ENCODE measurements at places on chromosomes 6 and 20. TPM values are rescaled to one million over a fixed set of nuclear protein-coding genes. Genes with fewer than 3 reads are reported as not detected.

DNA sequence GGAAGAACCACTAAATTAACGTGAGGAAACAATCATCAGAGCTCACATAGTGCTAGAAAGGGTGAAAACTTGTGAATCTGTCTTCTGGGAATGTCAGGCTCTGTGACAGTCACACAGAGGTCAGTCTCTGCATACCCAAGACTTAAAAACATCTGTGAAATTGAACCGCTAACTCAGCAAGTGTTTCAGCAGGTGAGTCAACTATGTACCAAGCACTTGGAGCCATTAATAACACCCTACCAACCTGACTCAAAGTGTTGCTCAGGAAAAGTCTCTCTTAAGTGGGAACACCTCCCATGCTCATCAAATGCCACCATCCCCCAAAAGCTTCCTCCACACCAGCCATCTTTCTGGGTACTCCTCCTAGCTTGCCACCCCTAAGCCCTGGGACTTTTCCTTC, 92.3 kb upstream of the CARMIL1 start:
- no peaks in the 10 kb centered on the region for H3K4me1 ChIP-seq
- DNase-seq: no peak
- no peak overlapping the region for H3K27ac ChIP-seq
- H3K36me3 ChIP-seq: no peaks in the 10 kb centered on the region
- H3K27me3 ChIP-seq: no peaks in the 10 kb centered on the region

DNA sequence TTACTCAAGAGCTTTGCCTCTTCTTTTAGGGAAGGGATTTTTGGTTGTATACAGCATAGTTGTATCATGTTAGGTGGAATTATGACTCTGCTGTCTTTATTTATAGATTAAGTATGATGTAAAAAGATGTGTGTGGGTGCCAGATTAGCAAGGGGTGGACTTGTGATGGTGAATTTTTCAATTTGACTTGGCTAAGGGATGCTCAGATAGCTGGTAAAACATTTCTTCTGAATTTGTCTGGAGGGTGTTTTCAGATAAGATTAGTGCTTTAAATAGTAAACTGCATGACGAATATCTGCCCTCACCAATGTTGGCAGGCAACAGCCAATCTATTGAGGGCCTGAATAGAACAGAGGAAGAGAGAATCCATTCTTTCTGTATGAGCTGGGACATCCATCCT, 173.3 kb upstream of the TNFAIP3 start:
- H3K4me1 ChIP-seq: peaks cover 21% of the 10 kb centered on the region
- no peak overlapping the region for H3K4me3 ChIP-seq
- H3K27me3 ChIP-seq: no peaks in the 10 kb centered on the region
- no peak for DNase-seq
- no peak overlapping the region for H3K27ac ChIP-seq

DNA sequence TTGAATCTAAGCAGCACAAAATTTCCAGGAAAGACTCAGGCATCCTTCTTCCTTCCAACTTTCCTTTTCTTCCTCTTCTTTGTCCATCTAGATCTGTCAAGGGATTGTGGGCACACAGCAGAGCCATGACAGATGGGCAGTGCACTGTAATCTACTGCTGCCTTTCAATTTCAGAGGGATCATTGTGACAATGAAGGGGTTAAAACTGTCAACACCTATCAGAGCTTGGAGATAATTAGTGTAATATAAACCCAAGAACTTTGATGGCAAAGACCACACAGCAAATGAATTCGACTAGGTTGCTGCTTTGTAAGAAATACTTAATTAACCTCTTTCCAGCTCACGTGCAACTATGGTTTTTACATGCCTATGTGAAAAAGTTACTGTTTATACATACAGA, 55.0 kb downstream of the SAMD5 start:
- H3K4me3 ChIP-seq: no peak overlapping the region
- no peak overlapping the region for H3K27ac ChIP-seq
- no peaks in the 10 kb centered on the region for H3K36me3 ChIP-seq
- H3K4me1 ChIP-seq: peaks cover 7% of the 10 kb centered on the region
- no peak for DNase-seq
- no peaks in the 10 kb centered on the region for H3K27me3 ChIP-seq

DNA sequence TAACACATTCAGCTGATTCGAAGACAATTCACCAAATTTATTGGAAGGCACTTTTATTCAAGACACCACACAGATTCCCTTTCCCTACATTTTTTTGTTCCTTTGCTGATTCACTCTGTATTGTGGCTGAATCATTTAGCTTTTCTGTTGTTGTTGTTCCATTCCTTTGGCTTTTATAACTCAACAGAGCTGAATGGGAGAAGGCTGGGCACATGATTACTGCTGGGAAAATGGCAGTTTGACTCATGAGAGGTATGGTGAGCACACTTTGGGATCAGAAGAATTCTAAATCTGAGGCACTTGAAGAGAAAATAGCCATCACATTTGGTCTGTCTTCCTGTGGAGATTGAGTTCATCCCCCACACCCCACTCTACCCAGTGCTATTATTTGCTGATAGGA, 15.7 kb upstream of the SAYSD1 start:
- no peaks in the 10 kb centered on the region for H3K4me1 ChIP-seq
- no peaks in the 10 kb centered on the region for H3K27me3 ChIP-seq
- no peak for DNase-seq
- H3K4me3 ChIP-seq: no peak overlapping the region
- no peak overlapping the region for H3K27ac ChIP-seq
- no peaks in the 10 kb centered on the region for H3K36me3 ChIP-seq

DNA sequence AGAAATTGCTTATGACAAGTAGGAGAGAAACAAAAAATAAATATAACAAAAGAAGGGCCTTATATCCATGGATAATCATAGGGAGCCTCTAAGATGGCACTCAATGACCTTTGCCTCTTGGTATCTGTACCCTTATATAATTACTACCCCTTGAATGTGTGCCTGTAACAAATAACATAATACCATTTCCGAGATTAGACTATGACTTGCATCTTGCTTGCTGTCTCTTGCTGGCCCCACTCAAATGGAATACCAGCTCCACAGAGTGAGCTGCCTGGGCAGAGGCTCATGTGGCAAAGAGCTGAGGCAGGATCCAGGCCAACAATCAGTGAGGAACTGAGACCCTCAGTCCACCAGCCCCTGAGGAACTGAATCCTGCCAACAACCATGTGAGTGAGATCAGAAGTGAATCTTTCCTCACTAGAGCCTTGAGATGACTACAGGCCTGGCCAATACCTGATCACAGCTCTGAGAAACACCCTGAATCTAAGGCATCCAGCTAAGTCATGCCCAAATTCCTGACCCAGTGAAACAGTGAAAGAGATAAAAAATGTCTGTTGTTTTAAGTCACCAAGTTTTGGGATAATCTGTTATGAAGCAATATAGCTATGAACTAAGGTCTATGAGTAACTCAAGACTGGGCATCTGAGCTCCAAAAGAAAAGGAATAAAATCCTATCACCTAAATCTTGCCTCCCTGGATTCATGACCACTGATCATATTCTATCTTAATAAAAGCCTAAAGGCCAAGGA, 5.5 kb downstream of the KATNA1 start:
- no peak overlapping the region for H3K4me3 ChIP-seq
- H3K27me3 ChIP-seq: no peaks in the 10 kb centered on the region
- H3K36me3 ChIP-seq: no peaks in the 10 kb centered on the region
- H3K27ac ChIP-seq: no peak overlapping the region

DNA sequence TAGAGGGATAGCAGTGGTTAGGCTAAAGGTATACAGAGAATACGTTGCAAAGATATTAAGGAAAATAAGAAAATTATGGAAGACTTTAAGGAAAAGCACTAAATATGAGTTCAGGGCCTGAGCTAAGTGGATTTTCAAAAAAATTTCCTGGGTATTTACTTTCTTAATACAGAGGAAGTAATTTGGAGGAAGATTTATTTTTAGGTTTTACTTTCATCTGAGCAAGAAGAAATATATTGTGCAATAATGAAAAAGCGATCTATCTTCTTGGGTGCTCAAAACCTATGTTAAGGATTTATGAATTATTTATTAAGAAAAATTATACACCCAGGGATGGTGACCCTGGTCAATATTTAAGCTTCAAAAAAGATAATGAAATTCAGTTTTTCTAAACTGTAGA, 224.7 kb downstream of the PLCB1 start:
- no peak for DNase-seq
- H3K36me3 ChIP-seq: no peaks in the 10 kb centered on the region
- H3K4me3 ChIP-seq: no peak overlapping the region
- H3K4me1 ChIP-seq: no peaks in the 10 kb centered on the region
- no peak overlapping the region for H3K27ac ChIP-seq

- H3K36me3 ChIP-seq: no peaks in the 10 kb centered on the region
- H3K4me1 ChIP-seq: peaks cover 21% of the 10 kb centered on the region
- no peak overlapping the region for H3K4me3 ChIP-seq
- no peak for DNase-seq
- no peak overlapping the region for H3K27ac ChIP-seq
Observed at GRCh38 chr20:45775411-45775810, 16.3 kb downstream of the WFDC3 start.

GRCh38 chr6:49462599-49462926, 490 bp downstream of the MMUT start:
- H3K27me3 ChIP-seq: no peaks in the 10 kb centered on the region
- peak overlapping the region; percentile 92 for H3K4me3 ChIP-seq
- H3K36me3 ChIP-seq: no peaks in the 10 kb centered on the region
- peaks cover 19% of the 10 kb centered on the region for H3K4me1 ChIP-seq
- no peak for DNase-seq

DNA sequence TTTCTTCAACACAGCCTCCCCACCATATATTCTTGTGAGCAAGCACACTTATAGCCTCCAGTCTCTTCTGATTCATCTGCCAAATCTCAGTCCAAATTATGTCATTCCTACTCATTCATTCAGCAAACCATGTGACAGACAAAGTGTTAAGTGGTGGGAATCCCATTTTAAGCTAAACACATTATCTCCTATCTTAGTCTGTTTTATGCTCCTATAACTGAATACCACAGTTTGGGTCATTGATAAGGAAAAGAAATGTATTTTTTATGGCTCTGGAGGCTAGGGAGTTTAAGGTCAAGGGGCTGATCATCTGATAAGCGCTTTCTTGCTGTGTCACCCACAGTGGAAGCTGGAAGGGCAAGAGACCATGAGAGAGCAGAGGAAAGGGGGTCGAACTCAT, 23.9 kb upstream of the SMIM13 start:
- DNase-seq: no peak
- no peaks in the 10 kb centered on the region for H3K4me1 ChIP-seq
- H3K36me3 ChIP-seq: no peaks in the 10 kb centered on the region
- no peak overlapping the region for H3K4me3 ChIP-seq
- peaks cover 3% of the 10 kb centered on the region for H3K27me3 ChIP-seq
- no peak overlapping the region for H3K27ac ChIP-seq

- no peak overlapping the region for H3K4me3 ChIP-seq
- no peaks in the 10 kb centered on the region for H3K27me3 ChIP-seq
- no peaks in the 10 kb centered on the region for H3K36me3 ChIP-seq
- no peak for DNase-seq
- no peak overlapping the region for H3K27ac ChIP-seq
Observed at GRCh38 chr6:63213325-63213724, 2.1 kb downstream of the FKBP1C start.

- no peak overlapping the region for H3K4me3 ChIP-seq
- no peaks in the 10 kb centered on the region for H3K36me3 ChIP-seq
- no peaks in the 10 kb centered on the region for H3K4me1 ChIP-seq
- peak; percentile 54 for DNase-seq
- H3K27ac ChIP-seq: no peak overlapping the region
Observed at GRCh38 chr6:152356662-152357061, 280.5 kb downstream of the SYNE1 start.

GRCh38 chr6:84515067-84515466, 249.3 kb downstream of the TBX18 start:
- no peaks in the 10 kb centered on the region for H3K36me3 ChIP-seq
- DNase-seq: no peak
- no peaks in the 10 kb centered on the region for H3K27me3 ChIP-seq
- no peak overlapping the region for H3K27ac ChIP-seq
- H3K4me3 ChIP-seq: no peak overlapping the region

GRCh38 chr20:61191096-61191495, 61.0 kb upstream of the CDH4 start:
- no peak overlapping the region for H3K27ac ChIP-seq
- no peaks in the 10 kb centered on the region for H3K27me3 ChIP-seq
- no peaks in the 10 kb centered on the region for H3K4me1 ChIP-seq

DNA sequence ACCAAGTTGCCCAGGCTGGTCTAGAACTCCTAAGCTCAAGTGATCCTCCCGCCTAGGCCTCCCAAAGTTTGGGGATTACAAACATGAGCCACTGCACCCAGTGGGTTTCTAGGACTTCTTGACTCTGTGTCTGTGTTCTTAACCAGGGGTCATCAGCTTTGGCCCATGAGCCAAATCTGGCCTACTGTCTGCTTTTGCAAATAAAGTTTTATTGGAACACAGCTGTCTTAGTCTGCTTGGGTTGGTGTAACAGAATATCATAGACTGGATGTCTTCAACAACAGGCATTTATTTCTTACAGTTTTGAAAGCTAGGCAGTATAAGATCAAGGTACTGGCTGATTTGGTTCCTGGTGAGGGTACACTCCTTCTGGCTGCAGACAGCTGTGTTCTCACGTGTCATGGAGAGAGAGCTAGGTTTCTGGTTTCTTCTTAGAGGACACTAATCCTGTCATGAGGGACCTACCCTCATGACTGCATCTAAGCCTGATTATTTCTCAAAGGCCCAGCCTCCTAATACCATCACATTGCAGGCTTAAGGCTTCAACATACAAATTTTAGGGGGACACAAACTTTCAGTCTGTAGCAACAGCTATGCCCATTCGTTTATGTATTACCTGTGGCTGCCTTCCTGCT, 23.3 kb downstream of the ARFGEF2 start:
- no peak for DNase-seq
- H3K4me3 ChIP-seq: no peak overlapping the region
- peaks cover 24% of the 10 kb centered on the region for H3K36me3 ChIP-seq
- no peaks in the 10 kb centered on the region for H3K27me3 ChIP-seq

- no peak for DNase-seq
- no peak overlapping the region for H3K27ac ChIP-seq
- peaks cover 3% of the 10 kb centered on the region for H3K27me3 ChIP-seq
- H3K4me1 ChIP-seq: no peaks in the 10 kb centered on the region
- H3K4me3 ChIP-seq: no peak overlapping the region
- H3K36me3 ChIP-seq: no peaks in the 10 kb centered on the region
Observed at GRCh38 chr6:6712449-6713403, 124.2 kb downstream of the LY86 start.

Gene SYTL3
- polyA plus RNA-seq: 0.46 TPM

Gene DAAM2
- 0.46 TPM for polyA plus RNA-seq

Gene MCM8
- 2.9 TPM for polyA plus RNA-seq

Gene DACT2
- not detected for polyA plus RNA-seq

Gene RIPPLY2
- 0.25 TPM for polyA plus RNA-seq

All from endothelial cell of umbilical vein (primary cell).